ENCODE measurements at places on chromosomes 3 and 15.
A peak's percentile ranks its signal among the peaks of the same experiment; 100 is the strongest.

- peak; percentile 57 for DNase-seq
Observed at GRCh38 chr3:157127831-157128767, 31.8 kb downstream of the CCNL1 start.

DNA sequence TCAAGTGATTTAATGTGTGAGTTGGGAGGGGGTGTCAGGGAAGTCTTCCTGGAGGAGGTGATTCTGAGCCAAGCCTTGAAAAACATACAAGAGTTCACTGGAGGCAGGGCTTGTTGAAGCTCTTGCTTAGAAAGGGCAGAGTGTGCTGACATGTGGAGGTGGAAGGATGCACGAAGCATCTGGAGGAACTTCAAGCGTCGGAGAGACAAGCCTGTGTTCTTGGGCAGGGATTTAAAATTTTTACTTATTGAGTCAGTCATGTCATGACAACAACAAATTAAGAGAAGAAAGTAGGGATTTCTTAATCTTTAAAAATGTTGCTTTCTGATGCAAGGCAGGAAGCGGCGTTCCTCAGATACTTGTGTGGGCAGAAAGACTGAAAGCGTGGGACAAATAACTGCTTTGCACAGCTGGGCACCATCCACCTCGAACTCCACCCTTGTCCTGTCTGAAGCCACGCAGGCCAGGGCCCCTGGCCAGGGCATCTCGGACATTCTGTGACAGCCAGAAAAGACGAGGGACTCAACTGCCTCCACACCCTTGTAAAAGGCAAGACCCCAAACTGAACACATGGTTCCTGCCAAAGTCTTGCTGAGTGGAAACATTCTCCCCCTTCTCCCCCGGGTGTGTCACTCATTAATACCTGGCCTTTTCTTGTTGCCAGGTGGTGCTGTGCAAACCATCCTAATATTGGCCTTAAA lies 6.9 kb upstream of the IL16 start:
- no peak for DNase-seq

DNA sequence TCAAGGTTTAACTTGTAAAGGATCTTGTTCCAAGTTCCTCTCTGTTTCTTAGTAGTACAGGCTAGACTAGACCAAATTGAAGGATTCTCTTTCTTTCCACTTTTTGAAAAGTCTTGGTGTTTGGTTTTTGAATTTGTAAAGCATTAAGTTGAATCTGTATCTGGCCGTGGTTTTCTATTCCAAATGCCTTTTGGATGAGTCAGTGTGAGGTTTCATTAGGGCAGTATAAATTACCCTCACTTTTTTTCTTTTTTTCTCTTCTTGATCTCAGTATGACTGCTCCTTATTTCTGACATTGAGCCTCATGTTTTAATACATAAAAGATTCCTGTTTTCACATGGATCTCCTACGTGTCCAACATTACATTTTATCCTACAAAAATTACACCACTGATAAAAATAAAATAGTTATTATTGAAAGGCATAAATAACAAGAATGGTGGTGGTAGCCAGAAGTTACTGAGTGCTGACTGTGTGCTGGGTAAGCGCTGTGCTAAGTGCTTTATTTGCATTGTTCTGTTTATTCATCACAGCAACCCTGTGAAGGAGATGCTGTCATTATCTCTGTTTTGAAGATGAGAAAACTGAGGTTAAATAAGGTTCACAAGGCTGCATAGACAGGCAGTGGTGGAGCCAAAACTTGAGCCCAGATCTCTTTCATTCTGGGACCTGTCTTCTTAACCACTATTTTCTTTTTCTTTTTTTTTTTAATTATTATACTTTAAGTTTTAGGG lies 48.3 kb downstream of the MITF start:
- DNase-seq: no peak

DNA sequence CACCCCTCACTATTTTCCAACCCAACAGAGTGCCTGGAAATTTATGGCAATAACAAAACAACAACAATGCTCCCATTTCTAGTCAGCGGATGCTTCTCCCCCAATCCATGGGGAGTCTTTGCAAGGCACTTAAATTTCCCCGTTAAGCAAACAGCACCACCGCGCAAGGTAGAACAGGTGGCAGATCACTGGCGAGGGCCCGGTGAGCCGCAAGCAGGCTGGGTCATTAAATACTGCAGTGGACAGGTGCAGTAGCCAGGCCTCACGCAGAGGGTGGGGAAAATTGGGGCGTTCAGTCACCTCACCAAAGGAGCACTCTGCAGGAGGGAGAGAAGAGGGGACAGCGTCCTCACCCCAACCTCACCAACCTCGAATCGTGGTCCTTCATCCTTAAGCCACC lies 147.5 kb downstream of the NTRK3 start:
- DNase-seq: no peak

DNA sequence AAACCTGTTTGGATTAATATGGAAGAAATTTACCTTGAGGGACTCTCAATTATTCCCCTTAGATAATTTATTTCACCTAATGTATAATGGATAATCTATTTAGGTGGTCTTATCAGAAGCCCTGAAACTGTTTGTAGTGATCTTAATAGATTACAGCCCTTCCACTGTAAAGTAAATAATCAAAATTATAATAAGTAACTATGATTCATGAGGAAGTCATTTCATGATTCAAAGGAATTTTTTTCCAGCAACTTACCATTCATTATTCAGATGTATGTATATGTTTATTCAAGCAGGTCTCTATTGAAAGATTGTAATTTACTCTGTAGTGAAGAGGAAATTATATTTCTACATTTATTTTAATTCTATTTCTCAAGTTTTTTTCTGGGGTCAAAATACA lies 250.6 kb upstream of the ROBO1 start:
- DNase-seq: no peak

GRCh38 chr3:13584901-13585300 lies 36.0 kb downstream of the FBLN2 start:
- DNase-seq: no peak

GRCh38 chr3:162170581-162170980 lies 674.0 kb downstream of the OTOL1 start:
- no peak for DNase-seq

DNA sequence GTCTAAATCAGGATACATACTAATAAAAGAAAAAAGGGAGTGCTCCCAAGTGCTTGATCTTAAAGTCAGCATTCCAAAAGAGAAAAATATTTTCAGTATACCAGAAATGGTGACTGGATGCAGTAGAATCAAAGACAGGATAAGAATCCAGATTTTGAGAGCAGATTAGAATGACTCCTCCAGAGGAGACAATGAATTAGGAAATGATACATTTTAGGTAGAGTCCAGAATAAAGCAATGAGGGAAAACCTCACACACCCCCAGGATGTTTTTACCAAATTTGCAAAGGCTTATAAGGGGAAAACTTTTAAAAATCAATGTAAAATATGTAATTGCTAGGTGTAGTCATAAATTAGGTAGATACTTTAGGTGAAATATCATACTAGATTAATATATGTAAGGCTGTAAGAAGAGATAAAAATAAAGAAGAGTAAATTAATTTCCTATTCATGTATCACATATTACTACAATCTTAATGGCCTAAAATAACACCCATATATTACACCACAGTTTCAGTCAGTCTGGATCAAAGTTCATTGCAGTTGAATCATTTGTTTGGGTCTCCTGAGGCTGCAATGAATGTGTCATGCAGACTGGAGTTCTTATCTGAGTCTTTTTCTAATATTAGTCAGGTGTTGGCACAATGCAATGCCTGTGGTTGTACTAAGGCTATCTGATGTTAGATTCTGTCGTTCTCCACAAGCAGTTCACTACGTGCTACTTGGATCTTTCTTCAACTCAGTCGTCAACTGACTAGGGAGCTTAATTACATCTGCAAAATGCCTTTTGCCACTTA lies 547.8 kb upstream of the EPHA6 start:
- DNase-seq: no peak

GRCh38 chr3:10508619-10509260 lies 3.4 kb upstream of the ATP2B2 start:
- no peak for DNase-seq

DNA sequence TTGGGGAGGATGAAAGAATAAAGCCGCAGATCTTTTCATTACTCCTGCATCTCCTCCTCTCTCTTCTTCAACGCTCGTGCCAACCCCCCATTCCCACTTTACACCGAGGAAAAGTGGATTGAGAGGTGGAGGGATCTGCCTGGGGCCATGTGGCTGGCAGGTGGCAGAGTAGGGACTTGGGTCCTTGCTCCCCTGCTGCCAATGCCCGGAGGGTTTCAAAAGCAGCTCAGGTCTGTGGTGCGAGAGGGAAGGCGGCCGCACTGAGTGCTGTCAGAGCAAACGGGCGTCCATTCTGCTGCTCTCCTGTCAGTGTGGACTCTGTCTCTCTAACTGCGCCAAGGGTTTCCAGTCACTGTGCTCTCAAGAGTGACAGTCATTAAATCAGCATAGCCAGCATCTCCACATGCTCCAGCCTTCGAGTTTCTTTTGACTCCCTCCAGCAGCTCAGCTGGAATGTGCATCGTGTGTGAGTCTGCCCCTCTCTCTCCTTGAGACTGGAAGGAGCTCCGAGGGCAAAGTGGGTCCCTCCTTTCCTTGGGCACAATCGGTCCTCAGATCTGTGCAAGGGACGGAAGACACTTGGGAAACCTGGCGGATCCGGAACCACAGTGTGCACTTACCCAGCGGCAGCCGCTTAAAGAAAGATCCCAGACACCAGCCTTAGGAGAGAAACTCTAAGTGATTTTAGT lies 68.6 kb downstream of the VGLL4 start:
- DNase-seq: no peak

GRCh38 chr3:76565496-76566210 lies 474.2 kb upstream of the ROBO2 start:
- DNase-seq: no peak

- DNase-seq: no peak
Observed at GRCh38 chr15:59993950-59994401, 10.1 kb upstream of the FOXB1 start.

- no peak for DNase-seq
Observed at GRCh38 chr15:86125775-86126174, 46.1 kb downstream of the AGBL1 start.

- DNase-seq: no peak
Observed at GRCh38 chr15:39885099-39885777, 34.8 kb downstream of the GPR176 start.

- DNase-seq: no peak
Observed at GRCh38 chr15:29669823-29670222, 152.4 kb downstream of the TJP1 start.

GRCh38 chr3:14890476-14890875 lies 56.9 kb upstream of the NR2C2 start:
- no peak for DNase-seq

GRCh38 chr3:23646184-23646920 lies 159.4 kb upstream of the UBE2E1 start:
- no peak for DNase-seq

DNA sequence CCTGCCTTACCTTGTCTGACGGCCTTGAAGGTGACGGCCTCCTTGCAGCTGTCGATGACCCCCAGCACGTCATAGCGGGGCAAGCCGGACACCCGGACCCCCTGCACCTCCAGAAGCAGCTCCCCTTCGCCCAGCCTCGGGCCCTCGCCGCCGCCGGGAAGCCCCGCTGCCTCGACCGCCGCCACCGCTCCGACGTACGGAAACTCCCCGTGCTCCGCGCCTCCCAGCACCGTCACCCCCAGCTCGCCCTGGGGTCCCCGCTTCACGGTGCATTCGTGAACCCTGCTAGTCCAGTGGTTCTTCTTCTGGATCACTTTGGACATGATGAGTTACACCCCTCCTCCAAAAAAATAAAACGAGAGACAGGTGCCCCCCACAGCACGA lies 740 bp downstream of the MAGI1 start:
- no peak for DNase-seq

- DNase-seq: no peak
Observed at GRCh38 chr3:16888356-16888755, 3.6 kb downstream of the PLCL2 start.

DNA sequence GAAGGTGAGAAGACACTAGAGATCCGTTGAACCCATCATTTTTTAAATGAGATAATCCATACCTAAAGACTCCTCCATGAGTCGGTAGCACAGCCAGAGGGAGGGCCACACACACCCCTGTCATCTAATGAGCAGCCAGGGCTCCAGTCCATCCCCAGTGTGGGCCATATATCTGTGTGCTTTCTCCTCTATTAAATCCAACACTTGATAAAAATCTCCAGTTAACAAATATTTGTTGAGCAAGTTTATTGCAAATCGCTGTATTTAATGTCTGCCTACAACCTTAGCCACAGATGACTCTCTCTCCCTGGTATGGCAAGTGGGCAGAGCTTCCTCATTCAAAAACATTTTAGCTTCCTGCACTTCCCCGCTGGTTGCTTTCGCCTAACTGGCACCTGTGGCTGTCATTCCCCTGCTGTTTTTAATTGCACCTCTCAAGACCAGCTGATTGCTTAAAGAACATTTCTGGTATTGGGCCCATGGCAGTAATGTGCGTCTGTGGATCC lies 82.8 kb downstream of the SMAD3 start:
- DNase-seq: no peak

DNA sequence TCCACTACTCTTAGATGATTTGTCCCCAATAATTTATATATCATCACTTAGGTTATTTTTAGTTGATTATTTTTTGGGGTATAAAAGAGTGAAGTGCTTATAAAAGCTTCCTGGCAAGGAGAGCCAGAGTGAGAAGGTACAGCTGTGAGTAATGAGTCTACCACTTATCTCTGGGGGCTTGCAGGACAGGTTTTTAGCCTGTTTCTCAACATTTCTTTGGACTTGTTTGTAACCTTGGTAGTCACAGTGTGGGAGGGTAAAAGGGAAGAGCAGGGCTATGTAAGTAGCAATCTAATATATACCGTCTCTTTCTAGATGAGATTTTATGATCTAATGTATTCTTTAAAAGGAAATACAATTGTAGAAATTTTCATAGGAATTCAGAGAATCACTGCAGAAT lies 321.3 kb upstream of the GOLIM4 start:
- DNase-seq: no peak

GRCh38 chr3:7543294-7543880 lies 682.5 kb downstream of the GRM7 start:
- DNase-seq: no peak

GRCh38 chr3:187291512-187292132 lies at the start of gene MASP1:
Gene MASP1 (minus strand): TSS chr3:187291737. CDS start chr3:187291632, 105 bp downstream.
- no peak for DNase-seq

DNA sequence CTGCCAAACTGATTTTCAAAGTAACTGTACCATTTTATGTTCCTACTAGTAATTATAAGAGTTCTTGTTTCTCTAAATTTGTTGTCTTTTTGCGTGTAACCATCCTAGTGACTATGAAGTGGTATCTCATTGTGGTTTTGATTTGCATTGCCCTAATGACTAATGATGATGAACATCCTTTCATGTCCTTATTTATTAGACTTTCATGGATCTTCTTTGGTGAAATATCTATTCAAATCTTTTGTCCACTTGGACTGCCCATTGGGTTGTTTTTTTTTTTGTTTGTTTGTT lies 3.6 kb downstream of the OXSR1 start:
- no peak for DNase-seq
